ENCODE measurements at places on chromosomes 4 and X.

- DNase-seq, result no peak
Measured at GRCh38 chr4:177573507-177573906, 131.3 kb upstream of the AGA start.

DNA sequence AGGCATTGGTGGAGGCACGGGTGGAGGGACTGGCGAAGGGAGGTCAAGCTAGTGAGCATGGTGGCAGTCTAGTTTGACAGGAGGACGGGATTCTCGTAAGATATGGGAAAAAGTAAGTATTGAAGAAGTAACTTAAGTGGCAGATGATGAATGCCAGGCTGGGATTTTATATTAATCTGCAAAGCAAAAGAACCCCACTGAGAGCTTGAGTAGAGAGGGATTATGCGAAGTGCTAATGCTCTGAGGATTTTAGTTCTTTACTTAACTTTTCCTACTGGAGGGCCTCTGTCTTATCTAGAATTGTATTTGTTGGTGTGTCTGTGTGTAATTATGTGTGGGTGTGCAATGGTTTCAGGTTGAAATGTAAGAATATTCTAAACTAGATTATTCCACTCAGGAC is 327.9 kb downstream of the FAT4 start:
- DNase-seq, result no peak

DNA sequence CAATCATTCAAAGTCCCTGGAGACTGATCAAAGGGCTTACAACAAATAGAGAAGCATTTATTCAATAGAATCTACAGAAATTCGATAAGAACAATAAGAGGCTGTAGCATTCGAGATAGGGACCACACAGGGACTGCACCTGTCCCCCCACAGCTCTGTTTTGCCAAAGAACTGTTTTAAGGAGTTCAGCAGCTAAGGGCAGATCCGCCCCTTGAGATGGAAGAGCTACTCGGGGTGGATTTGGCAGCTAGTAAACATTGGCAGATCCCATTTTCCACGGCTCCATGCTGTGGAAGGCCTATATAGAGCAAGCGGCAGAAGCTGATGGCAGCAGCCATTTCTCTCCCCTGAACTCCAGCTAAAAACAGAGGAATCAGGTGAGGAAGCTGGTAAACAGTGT is 75.7 kb downstream of the GPR82 start:
- no peak for DNase-seq

- DNase-seq, result no peak
Measured at GRCh38 chrX:19628011-19628575, 112.8 kb upstream of the MAP3K15 start.

GRCh38 chr4:107736924-107737448 is 17.0 kb upstream of the PAPSS1 start:
- peak; percentile 74 for DNase-seq

All from endothelial cell (in vitro differentiated cells).